ENCODE measurements at places on chromosomes 7 and 10.
A peak's percentile ranks its signal among the peaks of the same experiment; 100 is the strongest.

DNA sequence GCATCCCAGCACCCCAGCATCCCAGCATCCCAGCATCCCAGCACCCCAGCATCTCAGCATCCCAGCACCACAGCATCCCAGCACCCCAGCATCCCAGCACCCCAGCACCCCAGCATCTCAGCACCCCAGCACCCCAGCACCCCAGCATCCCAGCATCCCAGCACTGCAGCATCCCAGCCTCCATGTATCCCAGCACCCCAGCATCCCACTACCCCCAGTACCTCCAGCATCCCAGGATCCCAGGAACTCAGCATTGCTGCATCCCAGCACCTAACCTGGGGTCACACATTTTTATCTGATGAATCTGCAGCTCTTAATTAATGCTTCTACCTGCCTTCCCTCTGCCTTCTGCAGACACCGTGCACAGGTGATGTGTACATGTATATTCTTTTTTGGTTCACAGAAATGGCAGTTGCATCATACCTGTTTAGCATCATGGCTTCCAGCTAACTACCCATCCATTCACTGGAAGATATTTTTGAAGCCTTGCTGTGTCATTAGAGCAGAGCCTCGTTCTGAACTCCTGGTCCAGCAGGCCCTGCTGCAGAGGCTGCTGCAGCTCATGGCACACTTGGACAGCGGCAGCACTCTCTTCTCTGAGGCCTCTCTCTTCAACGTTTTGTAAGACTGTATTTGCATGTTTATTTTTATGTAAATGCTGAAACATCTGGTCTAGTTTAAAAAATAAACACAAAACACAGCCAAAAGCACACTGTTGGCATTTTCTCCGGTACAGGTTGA lies 4.6 kb upstream of the CFAP46 start:
- no peak for DNase-seq

- DNase-seq = no peak
Measured at GRCh38 chr10:6130848-6131470, 42.1 kb downstream of the RBM17 start.

DNA sequence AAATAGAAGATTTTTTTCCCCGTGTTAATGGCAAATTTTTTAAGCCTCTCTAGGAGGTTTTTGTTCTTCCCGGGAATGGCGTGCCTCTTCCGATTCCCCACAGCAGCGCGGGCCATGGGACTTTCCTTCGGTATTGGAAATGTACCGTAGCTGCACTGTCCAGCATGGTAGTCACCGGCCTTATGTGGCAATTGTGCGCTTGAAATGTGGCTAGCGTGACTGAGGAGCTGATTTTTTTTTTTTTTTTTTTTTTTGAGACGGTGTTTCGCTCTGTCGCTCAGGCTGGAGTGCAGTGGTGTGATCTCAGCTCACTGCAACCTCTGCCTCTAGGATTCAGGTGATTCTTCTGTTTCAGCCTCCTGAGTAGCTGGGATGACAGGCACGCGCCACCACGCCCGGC lies 938 bp upstream of the TCTN3 start:
- no peak for DNase-seq

DNA sequence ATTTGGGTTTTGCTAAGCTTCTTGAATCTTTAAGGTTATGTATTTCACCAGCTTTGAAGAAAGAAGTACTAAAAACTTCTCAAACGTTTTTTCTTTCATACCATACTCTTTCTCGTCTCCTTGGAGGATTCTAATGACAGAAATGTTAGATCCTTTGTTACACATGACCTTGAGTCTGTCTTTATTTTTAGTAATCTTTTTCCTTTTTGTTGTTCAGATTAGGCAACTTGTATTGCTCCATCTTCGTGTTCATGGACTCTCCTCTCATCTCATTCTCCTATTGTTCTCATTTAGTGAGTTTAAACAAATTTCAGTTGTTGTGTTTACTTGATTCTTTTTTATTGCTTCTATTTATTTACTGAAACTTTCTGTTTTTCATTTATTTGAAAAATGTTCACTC lies 73.7 kb downstream of the WDFY4 start:
- DNase-seq = no peak

- DNase-seq = no peak
Measured at GRCh38 chr10:30447125-30447799, 13.3 kb downstream of the MAP3K8 start.

GRCh38 chr7:105623906-105624305 lies 42.6 kb upstream of the EFCAB10 start:
- no peak for DNase-seq

GRCh38 chr10:92265687-92266258 lies 25.1 kb downstream of the CPEB3 start:
- no peak for DNase-seq

- no peak for DNase-seq
Measured at GRCh38 chr7:2331707-2332106, 17.5 kb upstream of the SNX8 start.

DNA sequence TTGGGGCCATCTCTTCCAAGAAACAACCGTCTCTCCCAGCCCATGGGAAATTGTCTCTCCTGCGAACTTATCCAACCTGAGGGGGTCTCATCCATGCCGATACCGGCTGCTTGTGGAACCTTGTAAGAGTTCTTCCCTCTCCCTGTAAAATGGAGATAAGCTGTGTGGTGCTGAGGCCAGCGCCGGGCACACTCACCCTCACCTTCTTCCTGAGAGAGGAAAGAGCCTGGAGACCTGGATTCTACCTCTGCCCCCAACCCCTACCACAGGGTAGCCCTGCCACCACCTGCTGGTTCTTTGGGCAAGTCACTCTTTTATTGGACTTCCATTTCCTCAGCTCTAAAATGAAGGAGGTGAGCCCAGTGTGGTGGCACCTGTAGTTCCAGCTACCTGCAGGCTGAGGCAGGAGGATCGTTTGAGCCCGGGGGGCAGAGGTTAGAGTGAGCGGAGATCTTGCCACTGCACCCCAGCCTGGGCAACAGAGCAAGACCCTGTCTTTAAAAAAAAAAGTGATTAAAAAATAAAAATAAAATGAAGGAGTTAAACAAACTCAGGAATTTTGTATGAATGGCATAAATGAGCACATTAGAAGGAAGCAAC lies 38.4 kb upstream of the PSAP start:
- DNase-seq = no peak

DNA sequence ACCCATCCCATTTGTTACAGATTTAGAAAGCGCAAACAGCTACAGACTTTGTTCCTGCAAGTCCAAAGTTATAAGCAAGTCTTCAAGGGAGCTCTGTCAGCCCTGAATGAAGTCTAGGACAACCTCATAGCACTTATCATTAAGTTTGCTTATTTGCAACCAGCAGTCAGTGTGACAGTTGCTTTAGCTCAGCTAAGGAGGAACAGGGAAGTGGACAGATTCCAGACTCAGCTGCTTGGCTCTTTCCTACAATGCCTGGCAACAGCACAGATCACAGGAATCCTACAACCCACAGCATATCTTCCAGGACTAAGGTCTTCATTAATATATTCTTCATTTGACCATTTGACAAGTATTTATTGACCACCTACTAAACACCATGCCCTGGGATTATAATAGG lies 17.4 kb upstream of the KIF5B start:
- no peak for DNase-seq

DNA sequence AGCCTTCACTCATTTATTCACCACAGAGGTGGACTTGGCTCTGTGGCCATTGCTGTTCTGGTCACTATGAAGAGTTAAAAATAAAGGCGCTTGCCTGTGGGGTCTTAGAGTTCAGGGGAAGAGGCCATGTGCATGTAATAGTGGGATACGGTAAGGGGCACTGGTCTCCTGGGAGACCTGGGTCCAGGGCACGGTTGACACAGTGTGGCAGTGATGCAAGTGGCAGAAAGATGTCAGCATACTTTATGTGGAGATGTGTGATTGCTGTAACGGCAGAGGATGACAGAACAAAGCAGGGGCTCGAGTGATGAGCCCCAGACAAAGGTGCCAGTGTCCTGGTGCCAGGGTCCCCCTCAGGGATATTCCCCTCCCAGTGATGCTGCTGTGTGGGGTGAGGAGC lies 8.6 kb downstream of the ZSCAN25 start:
- DNase-seq = no peak

- no peak for DNase-seq
Measured at GRCh38 chr7:153393666-153394065, 634.1 kb downstream of the ACTR3B start.

GRCh38 chr10:94320285-94320914 lies 42.3 kb downstream of the NOC3L start:
- peak; percentile 31 for DNase-seq

DNA sequence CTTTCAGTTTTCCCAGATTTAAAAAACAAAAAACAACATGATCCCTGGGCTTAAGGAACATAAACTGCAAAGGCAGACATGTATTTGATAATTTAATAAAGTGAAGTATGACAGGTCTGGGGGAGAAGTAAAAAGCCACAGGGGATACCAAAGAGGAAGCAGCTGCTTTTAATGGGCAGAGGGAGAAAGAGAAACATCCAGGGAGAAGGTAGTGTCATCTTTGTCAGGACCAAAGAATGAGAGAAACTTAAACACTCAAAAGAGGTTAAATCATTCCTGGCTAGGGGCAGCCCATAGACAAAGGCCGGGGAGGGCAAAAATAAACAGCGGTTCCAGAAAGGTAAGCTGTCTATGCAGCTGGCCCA lies 94.5 kb downstream of the GRB10 start:
- no peak for DNase-seq

- DNase-seq = peak; percentile 48
Measured at GRCh38 chr10:17662193-17663138, 18.5 kb downstream of the STAM start.

GRCh38 chr7:106344861-106345260 lies 60.1 kb upstream of the NAMPT start:
- no peak for DNase-seq

DNA sequence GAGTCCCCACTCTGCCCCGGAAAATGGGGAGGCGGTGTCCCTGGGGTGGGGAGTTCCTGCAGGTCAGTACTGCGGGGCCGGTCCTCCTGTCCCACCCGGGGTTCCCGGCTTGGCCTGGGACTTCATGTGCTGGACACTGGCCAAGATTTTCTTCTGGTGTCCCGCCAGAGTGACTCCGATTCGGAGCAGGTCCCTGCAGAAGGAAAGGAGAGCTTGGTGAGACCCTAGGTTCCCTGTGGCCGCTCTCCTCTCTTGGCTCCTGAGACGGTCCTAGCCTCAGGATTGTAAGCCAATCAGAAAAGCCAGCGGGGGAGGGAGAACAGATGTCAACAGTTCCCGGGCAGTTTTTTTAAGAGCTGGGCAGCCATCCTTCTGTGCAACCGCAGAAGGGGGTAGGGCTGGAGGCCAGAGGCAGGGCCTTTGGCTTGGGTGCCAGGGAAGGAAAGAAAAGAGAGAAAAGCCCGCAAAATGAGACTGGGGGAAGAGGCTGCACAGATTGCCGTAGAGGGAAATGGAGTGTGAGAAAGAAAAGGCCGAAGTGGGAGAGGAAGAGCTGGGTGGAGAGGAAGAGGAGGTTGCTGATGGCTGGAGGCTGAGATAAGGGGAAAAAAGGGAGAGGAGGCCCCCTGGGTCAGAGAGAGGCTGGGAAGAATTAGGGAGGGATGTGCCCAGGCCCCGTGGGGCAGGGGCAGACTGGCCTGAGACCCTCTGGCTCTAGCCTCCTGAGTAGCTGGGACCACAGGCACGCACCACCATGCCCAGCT lies 23.7 kb downstream of the EPHB4 start:
- peak; percentile 86 for DNase-seq

GRCh38 chr10:51860257-51860656 lies 160.9 kb upstream of the CSTF2T start:
- DNase-seq = no peak

- DNase-seq = no peak
Measured at GRCh38 chr7:84651876-84652275, 457.3 kb upstream of the SEMA3A start.

- DNase-seq = no peak
Measured at GRCh38 chr7:23120106-23120505, 14.5 kb downstream of the KLHL7 start.

GRCh38 chr10:74145133-74145532 lies 5.5 kb downstream of the AP3M1 start:
- no peak for DNase-seq

GRCh38 chr10:52284416-52285013 lies 29.6 kb upstream of the DKK1 start:
- DNase-seq = no peak

GRCh38 chr10:69996611-69997010 lies 56.0 kb upstream of the MACROH2A2 start:
- no peak for DNase-seq

DNA sequence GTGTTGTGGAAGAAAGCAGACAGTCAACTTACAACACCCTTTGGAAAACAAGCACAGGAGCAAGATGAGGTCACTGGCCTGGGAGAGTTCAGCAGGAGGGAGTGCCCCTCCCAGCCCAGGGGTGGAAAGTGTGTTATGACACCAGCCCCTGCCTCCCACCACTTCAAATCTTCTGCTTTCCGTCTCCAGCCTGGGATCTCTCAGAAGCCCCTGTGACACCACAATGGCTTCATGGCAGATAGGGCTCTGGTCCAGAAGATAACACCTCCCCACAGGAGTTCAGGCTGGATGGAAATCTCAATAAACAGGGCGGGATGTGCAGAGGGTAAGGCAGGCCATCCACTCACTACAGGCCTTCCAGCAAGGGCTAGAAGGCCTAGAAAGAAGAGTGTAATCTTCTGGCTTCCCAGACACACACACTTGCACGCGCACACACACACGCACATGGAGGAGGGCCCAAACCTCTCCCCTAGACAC lies 48.7 kb upstream of the ZMIZ1 start:
- no peak for DNase-seq

DNA sequence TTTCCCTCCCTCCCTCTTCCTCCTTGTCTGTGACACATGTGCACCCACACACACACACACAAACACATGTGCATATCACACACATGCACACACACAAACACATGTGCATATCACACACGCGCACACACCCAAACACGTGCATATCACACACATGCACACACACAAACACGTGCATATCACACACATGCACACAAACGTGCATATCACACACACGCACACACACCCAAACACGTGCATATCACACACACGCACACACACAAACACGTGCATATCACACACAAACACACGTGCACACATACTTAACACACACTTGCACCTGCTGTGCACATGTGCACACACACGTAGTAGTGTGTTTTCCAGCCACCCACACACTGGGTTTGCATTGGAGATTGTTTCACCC lies 29.4 kb upstream of the KNDC1 start:
- DNase-seq = no peak

- DNase-seq = no peak
Measured at GRCh38 chr10:112701211-112701877, 248.7 kb upstream of the TCF7L2 start.

DNA sequence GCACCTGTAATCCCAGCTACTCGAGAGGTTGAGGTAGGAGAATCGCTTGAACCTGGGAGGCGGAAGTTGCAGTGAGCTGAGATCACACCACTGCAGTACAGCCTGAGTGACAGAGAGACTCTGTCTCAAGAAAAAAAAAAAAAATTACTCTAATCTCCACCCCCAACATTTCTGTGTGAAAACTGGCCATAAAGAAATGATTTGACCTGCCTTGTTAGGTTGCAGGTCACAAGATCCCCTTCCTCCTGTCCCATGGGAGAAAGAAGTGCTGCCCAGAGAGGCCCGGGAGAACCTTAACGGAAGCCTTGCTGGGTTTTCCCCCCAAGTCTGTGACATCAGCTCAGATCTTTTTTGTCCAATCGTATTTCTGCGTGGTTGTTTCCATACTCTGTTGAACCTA lies 8.7 kb upstream of the CALHM1 start:
- DNase-seq = no peak

GRCh38 chr10:60237977-60238758 lies 151.5 kb downstream of the ANK3 start:
- DNase-seq = no peak

Data from T-helper 2 cell (primary cell).